ENCODE measurements at places on chromosomes 5 and 9. TPM values are rescaled to one million over a fixed set of nuclear protein-coding genes. Genes with fewer than 3 reads are reported as not detected.

Gene HAVCR2
- 0.07 TPM for total RNA-seq

Gene CLTB
- 116 TPM for total RNA-seq

Gene PCDHGB3
- 2.9 TPM for total RNA-seq

Gene TGFBI
- total RNA-seq: 11.7 TPM

Gene GABRG2
- not detected for total RNA-seq
